ENCODE measurements at places on chromosomes 2 and 18.

DNA sequence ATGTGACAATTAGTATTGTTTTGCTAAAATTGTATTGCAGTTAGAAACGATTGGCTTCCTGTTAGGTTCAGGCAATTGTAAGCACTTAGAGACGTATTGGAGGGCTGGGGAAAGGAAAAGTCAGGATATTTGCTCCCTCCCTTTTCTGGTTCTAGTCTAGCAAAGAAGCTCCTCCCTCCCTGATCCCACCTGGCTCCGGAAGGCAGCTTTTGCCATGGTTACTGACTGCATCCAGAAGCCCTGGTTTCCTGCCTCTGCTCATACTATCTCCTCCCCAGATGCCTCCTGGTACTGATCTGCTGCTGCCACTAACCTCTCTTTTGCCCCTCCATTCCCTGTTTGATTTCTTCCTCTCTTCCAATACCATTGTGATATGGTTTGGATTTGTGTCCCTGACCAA, 275.9 kb downstream of the MREG start:
- DNase-seq, result no peak

- no peak for DNase-seq
Measured at GRCh38 chr2:134310107-134311079, 56.5 kb downstream of the MGAT5 start.

DNA sequence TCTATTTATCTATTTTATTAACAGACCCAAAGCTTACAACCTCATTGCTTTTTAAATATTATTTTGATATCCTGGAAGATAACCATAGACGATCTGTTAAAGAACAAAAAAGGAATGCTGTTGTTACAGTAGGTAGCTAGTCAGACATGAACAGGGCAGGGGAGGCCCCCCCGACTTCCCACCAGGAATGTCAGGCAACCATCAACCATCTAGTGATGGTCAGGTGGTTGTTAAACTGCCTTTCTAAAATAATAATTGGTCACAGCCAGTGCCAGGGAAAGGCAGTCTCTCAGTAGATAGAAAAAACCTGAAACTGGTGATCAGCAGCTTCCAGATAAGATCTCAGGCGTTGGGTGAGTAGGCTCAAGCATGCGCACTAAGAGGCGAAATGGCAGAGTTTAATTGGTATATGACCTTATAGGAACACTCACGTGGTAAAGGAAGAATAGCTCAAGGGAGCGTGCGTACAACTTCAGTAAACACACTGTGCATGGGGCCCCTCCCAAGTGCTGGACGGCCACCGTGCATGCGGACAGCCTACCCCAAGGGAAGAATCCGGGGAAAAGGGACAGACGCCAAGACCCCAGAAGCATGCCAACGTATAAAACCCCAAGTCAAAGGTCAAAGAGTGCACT, 32.5 kb upstream of the CCL20 start:
- DNase-seq, result no peak

GRCh38 chr18:6951336-6952090, 166.1 kb downstream of the LAMA1 start:
- DNase-seq, result no peak

DNA sequence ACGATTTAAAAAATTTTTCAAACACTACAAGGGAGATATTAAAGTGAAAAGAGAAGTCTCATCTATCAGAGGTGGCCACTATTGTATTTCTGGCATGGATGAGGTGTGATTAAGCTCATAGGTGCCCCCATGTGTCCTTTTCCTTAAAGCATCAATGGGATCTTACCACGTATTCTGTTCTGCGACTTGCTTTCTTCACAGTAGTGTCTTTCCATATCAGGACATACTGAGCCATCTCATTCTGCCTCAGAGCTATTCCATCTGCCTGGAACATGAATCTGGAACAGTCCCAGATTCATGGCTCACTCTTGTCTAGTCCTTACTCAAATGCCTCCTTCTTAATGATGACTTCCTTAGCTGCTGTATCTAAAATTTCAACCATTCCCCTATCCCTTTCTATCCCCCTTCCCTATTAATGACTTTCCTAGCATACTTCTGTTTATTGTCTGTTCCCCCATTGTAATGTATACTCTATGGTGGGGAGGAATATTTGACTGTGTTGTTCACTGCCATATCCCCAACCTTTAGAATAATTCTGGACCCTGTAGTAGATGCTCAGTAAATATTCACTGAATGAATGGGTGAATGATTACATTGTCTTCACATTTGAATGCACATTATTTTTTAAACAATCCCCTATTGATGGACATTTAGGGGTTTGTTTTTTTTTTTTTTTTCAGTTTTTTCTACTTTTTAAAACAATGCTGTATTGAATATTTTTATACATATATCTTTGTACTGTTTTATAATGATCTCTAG, 11.1 kb downstream of the STAMBP start:
- no peak for DNase-seq

DNA sequence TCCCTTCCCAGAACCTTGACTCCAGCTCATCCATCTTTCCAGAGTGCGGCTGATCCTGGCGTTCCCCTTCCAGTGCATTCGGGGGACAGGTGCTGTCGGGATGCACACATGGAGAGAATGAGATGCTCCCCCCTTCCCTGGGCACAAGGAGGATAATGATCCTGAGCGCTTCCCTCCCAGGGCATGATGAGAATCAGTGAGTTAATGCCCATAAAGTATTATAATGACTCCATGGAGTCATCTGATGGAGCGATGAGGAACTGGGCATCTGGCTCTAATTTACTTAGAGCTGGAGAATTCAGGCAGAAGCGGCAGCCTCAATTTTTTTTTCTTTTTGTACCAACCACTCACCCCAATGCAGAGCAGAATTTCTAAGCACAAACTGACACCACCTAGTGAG, 79.6 kb upstream of the SKOR2 start:
- no peak for DNase-seq

- peak; percentile 6 for DNase-seq
Measured at GRCh38 chr2:70932631-70933230, 3.0 kb upstream of the ATP6V1B1 start.

DNA sequence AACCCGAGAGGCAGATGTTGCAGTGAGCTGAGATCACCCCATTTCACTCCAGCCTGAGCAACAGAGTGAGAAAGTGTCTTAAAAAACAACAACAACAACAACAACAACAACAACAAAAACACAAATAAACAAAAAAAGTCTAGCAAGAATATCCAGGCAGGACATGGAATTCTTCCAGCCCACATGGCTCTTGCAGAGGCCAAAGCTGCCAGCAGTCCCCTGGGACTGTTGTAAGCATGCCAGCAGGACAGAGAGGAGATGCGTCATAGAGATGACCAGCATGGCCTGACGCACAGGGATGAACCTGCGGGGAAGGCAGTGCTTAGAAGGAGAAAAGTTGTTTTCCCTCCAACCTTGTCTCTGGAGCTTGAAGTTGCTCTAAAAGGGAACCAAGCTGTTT, 182.3 kb upstream of the PGAP1 start:
- no peak for DNase-seq

GRCh38 chr2:172436889-172437288, 9.5 kb downstream of the ITGA6 start:
- no peak for DNase-seq

DNA sequence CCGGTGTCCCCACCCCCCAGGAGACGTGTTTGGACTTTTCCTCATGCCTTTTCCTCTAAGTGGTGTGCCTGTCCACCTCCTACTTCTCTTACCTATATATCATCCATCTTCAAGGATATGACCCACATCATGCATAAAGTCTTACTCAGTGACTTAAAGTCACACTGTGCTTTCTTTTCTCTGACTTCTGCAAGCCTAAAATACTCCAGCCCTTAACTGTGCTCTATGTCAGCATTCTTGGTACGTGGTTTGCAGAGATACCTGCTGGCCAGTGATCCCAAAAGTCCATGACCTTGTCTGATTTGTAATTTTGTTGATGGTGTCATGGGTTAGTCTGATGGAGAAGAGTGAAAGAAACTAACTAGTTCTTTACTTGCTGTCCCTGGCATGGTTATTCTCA, 393.6 kb upstream of the NRP2 start:
- no peak for DNase-seq

GRCh38 chr2:60818272-60818671, 62.2 kb downstream of the PAPOLG start:
- peak; percentile 75 for DNase-seq

GRCh38 chr2:109454765-109455394, 158.9 kb downstream of the SEPTIN10 start:
- no peak for DNase-seq

GRCh38 chr2:7905756-7906155, 776.1 kb upstream of the ID2 start:
- no peak for DNase-seq

Measured in stimulated activated CD8-positive, alpha-beta memory T cell treated with anti-CD3 and anti-CD28 coated beads, Interleukin-4, amount 100 ng/mL, for 48 hours (primary cell).